ENCODE measurements at places on chromosomes 3 and 15.
A peak's percentile ranks its signal among the peaks of the same experiment; 100 is the strongest.

- no peak for DNase-seq
Observed at GRCh38 chr3:80618295-80619256, 850.8 kb upstream of the ROBO1 start.

DNA sequence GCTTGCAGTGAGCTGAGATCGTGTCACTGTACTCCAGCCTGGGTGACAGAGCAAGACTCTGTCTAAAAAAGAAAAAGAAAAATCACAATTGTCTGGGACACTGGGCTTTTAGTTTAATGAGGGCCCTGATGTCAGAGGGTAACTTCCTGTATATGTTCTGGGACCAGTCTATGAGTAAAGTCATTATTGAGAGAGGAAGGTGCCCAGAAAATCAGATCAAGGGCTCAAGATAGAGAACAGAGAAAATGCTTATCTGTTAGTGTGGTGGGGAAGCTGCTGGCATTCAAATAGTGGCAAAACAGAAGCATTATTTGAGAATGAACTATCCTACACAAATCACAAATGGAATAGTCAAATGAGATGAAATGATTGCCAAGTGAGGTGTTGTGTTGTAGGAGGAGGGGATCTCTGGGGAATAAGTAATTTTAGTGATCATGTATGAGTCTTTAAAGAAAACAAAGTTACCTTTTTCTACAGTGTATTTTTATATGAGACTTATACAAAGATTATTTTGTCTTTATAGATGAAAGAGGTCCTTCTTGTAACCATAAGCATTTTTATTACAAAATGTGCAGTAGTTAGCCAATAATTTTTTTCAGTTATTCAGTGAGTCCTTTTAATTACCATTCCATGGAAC, 13.4 kb downstream of the ARIH2 start:
- peak; percentile 17 for DNase-seq

- no peak for DNase-seq
Observed at GRCh38 chr3:58242340-58242739, 4.7 kb downstream of the ABHD6 start.

DNA sequence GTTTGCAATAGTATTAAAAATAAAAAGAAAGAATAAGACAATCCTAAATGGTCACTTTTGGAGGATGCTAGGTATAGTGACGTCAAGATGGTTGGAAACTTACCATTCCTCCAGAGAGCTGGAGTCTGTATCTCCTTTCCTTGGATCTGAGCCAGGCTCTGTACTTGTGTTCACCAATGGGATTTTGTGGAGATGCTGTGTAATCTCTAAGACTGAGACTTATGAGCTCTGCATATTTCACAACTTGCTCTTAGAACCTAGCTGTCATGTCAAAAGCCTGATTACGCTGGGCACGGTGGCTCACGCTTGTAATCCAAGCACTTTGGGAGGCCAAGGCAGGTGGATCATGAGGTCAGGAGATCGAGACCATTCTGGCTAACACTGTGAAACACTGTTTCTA, 126.8 kb upstream of the CLSTN2 start:
- no peak for DNase-seq

DNA sequence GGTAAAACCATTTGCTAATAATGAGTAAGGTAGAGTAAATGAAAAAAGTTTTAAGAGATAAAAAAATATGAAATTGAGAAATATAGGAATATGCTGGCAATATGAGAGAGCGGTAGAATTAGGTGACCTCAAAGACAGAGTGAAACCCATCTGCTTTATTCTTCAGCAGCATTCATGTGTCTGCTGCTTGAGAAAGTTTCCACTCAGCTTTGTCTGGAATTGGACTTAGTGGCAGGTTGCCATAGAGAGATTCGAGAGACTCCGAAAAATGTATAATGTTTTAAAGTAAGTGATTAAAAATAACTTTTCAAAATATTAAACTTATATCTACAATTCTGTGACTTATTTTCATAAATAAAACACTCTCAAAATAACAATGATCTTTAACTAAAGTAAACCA, 5.0 kb downstream of the SUCNR1 start:
- no peak for DNase-seq

DNA sequence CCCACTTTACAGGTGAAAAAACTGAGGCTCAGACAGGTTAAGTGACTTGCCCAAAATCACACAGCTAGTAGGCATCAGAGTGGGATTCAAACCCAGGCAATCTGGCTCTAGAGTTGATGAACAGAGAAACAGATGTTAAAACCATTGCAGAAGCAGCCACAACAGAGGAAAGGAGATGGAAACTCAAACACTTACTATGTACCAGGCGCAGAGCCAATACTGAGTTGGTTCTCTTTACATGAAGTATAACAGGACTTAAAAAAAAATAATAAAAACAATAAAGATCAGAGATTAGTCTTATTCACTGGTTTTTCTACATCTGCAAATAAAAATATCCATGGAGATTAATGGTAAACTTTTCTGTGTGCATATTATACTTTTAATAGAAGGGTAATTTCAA, 84.9 kb upstream of the SPATA12 start:
- DNase-seq: no peak

DNA sequence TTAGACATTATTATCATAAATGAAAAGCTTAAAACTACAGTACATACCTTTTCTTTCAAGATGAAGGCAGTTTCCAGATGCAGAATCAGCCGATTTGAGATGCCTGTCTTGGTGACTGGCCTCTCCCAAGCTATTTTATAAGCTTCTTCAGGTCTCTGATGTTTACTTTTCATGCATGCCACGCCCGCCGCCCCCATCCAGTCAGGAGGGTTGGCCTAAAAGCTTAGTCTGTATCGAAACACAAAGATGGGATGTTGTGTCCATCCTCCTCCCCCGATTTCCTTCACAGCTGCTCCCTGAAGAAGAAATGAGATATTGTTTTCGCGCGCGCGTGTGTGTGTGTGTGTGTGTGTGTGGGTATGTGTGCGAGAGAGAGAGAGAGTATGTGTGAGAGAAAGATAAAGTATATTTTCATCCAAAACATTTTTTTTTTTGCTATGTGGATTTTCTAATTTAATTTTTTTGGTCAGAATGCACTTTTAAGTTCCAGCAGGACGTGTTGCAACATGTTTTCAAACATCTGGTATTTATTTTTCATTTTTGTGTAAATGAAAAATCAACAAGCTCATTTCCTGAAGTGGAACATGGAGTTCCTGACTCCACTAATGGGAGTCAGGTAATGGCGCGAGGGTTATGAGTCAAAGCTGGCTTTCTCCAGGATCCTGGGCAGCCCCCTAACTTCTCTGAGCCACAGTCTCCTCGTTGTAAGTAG, at the start of gene APOD:
Gene APOD, minus strand, starts transcription at position 110 of the 712 bp plus-strand sequence. CDS start 4,479 bp downstream, outside the sequence.
- peak; percentile 36 for DNase-seq

GRCh38 chr3:33184863-33185262, 33.7 kb downstream of the SUSD5 start:
- DNase-seq: no peak

GRCh38 chr3:12489368-12489767, 5.1 kb downstream of the TSEN2 start:
- DNase-seq: no peak

GRCh38 chr3:35857004-35857403, 217.7 kb downstream of the ARPP21 start:
- DNase-seq: no peak

DNA sequence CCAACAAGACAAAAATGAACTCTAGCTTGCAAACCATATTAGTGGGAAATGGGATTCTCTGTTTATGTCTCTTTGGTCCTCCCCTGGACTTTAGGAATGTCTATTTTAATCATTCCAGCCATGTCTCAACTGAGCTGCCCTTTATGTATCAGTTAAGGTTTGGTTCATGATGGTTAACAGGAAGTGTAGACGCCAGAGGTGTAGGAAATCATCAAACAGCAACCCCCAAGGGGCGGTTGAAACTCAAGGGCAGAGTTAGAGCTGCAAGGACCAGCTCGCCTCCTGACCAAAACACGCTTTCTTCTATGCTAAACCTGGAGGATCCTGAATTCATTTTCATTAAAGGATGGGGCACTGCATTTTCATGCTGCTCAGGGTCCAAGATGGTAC, 53.7 kb upstream of the HEG1 start:
- DNase-seq: no peak

DNA sequence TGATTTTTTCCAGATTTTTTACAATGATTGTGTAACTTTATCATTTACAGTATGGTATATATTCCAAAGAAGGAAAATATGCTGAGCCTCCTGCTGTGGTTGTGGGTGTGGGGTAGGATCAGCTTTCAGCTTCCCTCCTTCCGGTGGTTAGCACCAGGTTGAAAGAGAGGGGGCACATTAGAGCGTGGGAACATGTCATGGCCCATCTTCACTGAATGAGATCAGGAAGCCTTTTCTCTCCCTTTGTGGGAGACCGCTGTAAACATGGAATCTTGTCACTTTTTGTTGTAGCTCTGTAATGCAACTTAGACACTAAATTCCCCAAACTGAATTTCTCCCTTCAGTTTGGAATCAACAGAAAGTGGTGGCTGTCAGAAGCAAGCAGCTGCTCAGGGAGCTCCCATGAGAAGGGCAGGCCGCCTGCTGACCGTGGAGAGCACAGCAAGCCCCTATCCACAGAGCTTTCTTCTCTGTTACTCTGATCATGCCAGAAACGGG, 86.7 kb upstream of the LIMD1 start:
- no peak for DNase-seq

DNA sequence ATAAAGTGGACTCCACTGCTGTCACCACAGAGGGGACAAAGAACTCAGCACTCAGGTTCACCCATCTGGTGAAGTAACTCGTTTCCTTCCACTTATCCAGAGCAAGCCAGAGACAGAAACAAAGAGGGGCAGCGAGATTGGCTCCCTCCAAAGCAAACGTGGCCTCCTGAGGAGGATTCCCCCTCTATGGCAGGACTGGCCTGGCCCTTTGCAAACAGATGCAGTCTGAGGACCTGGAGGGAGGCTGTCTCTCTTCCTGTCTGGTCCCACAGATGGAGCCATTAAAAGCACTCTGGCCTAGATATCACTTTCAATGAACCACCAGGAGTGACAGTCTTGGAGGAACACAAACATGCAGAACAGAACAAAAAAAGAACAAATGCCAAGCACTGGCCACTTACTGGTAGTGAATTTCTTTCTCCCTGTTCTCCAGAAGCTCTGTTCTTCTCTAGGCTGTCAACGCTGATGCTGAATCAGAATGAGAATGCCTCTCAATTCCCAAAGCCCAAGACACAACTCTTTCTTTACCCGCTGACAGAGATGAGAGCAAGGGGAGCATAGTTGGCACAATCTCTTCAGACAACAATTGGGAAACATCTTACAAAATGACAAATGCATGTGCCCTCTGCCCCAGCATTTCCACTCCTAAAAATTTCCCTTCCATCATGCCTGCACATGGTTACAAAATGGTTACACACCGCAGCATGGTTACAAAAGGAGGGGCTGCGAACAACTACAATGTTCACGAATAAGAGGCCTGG, 14.3 kb downstream of the KLHL25 start:
- DNase-seq: no peak

GRCh38 chr3:54570008-54570407, 357.9 kb downstream of the LRTM1 start:
- no peak for DNase-seq

- peak; percentile 18 for DNase-seq
Observed at GRCh38 chr3:17753632-17753992, 11.2 kb upstream of the TBC1D5 start.

DNA sequence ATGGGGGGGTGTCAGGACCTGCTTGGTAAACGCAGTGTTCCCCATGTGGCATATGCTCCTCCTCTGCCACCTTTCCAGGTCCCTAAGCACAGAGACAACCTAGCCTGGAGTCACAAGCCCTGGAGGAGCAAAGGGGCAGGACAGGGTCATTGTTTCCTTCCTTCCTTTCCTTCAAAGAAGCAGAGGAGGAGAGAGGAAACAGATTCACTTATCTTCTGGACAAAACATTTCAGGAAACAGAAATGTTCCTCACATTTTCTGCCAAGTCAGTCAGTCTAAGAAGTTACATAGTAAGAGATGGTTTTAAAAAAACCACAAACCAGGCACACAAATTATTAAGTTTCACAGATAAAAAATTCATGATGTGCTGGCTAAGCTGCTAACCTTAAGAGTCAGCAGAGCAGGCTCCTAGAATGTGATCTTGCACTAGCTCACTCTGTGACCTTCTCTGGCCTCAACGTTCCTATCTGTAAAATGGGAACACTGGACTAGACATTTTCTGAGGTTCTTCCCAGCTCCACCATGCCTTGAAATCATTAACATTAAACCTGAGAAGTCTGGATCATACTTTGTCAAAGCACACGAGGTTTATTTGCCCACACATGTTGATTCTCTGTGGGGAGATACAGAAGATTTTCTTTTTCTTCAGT, 47.9 kb downstream of the ATP13A5 start:
- DNase-seq: no peak

GRCh38 chr15:79067072-79067833, 23.3 kb downstream of the RASGRF1 start:
- no peak for DNase-seq

DNA sequence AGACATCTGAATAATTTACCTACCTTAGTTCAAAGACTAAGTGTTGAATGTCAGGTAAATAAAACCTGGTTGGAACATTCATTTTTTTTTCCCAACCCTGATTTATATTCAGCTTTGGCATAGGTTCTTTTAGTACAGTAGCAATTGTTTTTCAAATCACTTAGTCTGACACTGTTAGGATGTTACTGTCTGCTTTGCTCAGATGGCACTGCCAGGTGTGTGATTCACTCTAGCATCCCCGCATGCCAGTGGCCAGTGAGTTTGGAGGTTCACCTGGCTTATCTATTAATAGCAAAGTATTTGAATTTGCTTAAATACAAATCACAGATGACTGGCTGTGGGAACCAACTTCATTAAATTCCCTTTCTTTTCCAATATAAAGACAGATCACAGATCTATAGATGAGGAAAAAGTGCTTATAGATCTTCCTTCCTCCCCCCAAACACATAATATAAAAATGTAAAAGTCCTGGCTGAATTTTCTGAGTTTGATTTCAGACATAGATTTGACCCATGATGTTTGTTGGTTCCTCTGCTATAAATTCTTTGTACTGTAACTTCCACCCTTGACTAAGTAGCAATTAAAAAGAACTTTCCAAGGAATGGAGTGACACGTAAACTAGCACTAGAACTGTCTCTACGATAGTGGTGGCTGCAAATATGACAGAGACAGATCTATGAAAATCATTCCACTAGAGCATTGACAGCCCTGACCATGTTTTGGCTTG, 3.9 kb downstream of the THBS1 start:
- DNase-seq: no peak

DNA sequence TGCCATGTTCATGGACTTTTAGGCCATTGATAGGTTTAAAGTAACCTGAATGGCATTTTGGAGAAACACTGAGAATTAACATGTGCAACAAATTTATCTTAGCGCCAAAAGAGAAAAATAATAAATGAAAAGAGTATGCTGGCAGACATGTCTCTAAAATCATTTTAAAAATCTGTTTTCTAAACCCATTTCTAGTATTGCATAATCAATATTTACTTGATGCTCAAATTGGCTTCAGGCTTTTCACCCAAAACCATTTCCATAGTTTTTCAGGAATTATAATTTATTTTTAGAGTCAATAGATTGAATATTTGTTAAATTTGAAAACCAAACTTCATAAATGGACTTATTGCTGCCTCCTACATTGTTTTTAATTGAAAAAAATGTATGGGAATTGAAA, 423.0 kb downstream of the PLOD2 start:
- DNase-seq: no peak

- no peak for DNase-seq
Observed at GRCh38 chr3:105960381-105960780, 91.6 kb upstream of the CBLB start.

- peak; percentile 51 for DNase-seq
Observed at GRCh38 chr15:58924327-58924726, 9.2 kb downstream of the SLTM start.
